ENCODE measurements at places on chromosomes 11 and 22. TPM values are rescaled to one million over a fixed set of nuclear protein-coding genes. Genes with fewer than 3 reads are reported as not detected.

DNA sequence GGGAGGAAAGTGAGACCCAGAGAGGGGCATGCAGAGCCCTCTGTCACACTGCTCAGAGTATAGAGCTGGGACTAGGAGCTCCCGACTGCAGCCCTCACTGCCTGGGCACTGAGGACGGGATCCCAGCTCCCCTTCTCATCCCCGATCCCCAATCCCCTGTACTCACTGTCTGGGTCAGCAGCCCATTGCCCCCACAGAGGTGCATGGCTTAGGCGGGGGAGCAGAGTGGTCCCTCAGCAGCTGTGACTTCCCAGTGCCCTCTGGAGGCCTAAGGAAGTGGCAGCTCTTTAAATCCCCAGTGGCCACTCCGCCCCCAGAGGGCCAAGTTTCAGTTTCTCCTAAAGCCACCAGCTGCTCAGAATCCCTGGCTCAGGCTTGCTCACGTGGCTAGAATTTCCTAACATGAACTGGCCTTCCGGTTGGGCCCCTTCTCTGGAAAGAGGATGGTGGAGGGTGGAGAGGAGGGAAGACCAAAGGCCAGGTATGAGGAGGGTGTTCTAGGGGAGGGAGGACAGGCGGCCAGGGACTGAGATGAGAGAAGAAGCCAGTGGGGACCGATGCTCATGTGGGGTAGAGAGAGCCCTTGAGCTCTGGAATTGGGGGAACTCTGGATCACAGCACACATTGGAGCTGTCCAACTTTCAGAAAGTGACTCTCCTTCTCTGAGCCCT is at the start of gene BATF2:
BATF2 (minus strand) TSS at position 262 of the 671 bp plus-strand sequence; CDS start at position 205, 57 bp downstream.
- H3K4me1 ChIP-seq: peaks cover 28% of the 10 kb centered on the region
- peak within 1 kb of the TSS; percentile 68 for H3K4me3 ChIP-seq
- H3K27ac ChIP-seq: peak within 1 kb of the TSS; percentile 82
- H3K36me3 ChIP-seq: peaks cover 12% of the 10 kb centered on the region
- DNase-seq: peak; percentile 84

GRCh38 chr11:103585911-103586310 is 450.5 kb upstream of the DDI1 start:
- H3K4me1 ChIP-seq: no peaks in the 10 kb centered on the region
- no peaks in the 10 kb centered on the region for H3K27me3 ChIP-seq
- DNase-seq: no peak
- no peak overlapping the region for H3K27ac ChIP-seq

Gene SHISAL1
- not detected for total RNA-seq

Gene GLYATL2
- 0.91 TPM for total RNA-seq

Gene CALCA
- total RNA-seq: not detected

- H3K27ac ChIP-seq: no peak overlapping the region
- no peaks in the 10 kb centered on the region for H3K27me3 ChIP-seq
- no peak for DNase-seq
- no peaks in the 10 kb centered on the region for H3K4me1 ChIP-seq
- no peak overlapping the region for H3K4me3 ChIP-seq
Measured at GRCh38 chr11:133409799-133410198, 122.5 kb downstream of the OPCML start.

DNA sequence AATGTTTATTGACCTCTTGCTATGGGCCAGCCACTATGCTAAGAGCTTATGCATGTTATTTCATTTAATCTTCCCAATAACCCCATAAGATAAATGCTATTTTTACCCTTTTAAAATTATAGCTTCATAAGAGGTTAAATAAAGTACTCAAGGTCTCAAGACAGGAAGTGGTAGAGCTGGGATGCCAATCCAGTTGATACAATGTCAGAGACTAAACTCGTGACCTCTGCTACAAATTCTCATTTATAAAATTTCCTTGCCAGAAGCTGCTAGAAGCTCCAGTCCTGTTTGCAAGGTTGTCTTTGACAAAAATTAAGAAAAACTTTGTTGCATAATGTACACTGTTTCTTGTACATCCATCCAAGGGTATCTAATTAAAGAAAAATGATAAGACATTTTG is 265.9 kb upstream of the MPPED2 start:
- H3K27ac ChIP-seq: no peak overlapping the region
- no peaks in the 10 kb centered on the region for H3K36me3 ChIP-seq
- no peak overlapping the region for H3K4me3 ChIP-seq
- no peak for DNase-seq
- peaks cover 16% of the 10 kb centered on the region for H3K27me3 ChIP-seq
- no peaks in the 10 kb centered on the region for H3K4me1 ChIP-seq

DNA sequence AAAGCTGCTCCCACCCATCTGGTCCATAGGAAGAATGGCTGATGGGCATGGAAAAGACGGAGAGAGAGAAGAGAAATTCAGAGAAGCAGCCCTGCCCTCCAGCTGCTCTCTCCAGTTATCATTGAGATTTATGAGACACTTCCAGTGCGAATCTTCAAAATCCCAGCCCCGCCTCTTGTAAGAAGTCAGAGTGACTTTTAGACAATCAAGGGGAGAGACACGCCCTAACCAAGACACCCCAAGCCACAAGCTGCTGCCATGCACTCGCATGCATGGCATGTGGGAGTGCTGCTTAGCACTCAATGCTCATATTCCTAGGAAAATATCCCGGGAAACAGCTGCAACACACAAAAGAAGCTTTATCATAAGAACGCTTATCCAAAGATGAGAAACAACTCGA is 110.6 kb upstream of the BID start:
- no peak overlapping the region for H3K4me3 ChIP-seq
- H3K27me3 ChIP-seq: no peaks in the 10 kb centered on the region
- H3K36me3 ChIP-seq: no peaks in the 10 kb centered on the region
- H3K4me1 ChIP-seq: no peaks in the 10 kb centered on the region

DNA sequence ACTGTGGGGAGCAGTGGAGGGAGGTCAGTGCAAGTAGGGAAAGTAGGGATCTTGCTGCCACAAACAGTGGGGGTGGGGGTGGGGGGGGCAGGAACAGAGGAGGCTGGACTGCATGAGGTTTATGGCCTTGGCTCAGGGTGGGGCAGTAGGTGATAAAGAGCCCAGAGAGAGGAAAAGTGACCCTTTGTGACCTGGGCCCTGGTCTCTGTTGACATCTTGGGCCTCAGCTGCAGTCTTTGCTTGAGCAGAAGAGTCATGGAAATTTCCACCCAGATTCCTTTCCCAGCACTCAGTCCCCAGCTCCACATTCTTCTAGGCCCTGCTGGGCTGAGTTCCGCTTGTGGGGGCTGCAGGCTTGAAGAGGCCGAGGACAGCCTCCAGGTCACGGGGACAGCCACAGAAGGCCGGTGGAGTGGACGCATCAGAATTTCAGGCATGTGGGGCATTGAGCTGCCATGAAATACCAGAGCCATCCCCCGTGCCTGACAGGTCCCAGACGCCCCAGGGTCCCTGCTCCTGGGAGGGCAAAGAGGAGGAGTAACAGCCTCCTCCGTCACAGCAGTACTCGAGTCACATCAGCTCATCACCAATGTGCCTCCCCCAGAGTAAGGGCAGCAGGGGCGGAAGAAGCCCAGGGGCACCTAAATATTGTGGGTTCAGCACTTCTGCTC is 9.7 kb upstream of the MALAT1 start:
- peaks cover 84% of the 10 kb centered on the region for H3K4me1 ChIP-seq
- no peaks in the 10 kb centered on the region for H3K27me3 ChIP-seq
- peak overlapping the region; percentile 27 for H3K4me3 ChIP-seq
- H3K27ac ChIP-seq: peak overlapping the region; percentile 94
- no peak for DNase-seq

Gene TRIM34
- 13.1 TPM for total RNA-seq

Gene NUDT8
- total RNA-seq: 12.7 TPM

DNA sequence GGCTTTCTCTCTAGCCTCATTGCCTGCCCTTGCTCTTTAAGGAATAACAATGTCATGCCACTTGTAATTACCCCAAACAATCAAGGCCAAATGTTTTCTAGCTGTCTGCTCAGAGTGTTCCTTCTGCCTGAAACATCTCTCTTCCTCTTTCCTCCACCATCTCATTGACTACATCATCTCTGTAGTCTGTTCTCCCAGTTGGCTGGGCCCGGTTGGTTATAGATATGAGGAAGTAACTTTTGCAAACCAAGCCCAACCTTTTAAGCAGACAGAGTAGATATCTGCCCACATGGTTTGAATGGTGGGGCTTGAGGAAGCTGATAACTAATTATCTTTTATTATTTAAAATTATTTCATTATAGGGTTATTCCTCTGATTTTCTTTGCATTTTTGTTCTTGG is 104.5 kb downstream of the NTM start:
- no peak for DNase-seq
- no peak overlapping the region for H3K27ac ChIP-seq
- no peaks in the 10 kb centered on the region for H3K36me3 ChIP-seq
- no peak overlapping the region for H3K4me3 ChIP-seq
- H3K4me1 ChIP-seq: no peaks in the 10 kb centered on the region

- no peaks in the 10 kb centered on the region for H3K36me3 ChIP-seq
- H3K4me3 ChIP-seq: no peak overlapping the region
- H3K27ac ChIP-seq: no peak overlapping the region
- peaks cover 64% of the 10 kb centered on the region for H3K27me3 ChIP-seq
Measured at GRCh38 chr11:119865661-119866156, 136.7 kb upstream of the NECTIN1 start.

- H3K4me1 ChIP-seq: peaks cover 5% of the 10 kb centered on the region
- no peak for DNase-seq
- H3K4me3 ChIP-seq: no peak overlapping the region
- H3K27me3 ChIP-seq: no peaks in the 10 kb centered on the region
Measured at GRCh38 chr22:19912271-19912999, 29.1 kb upstream of the COMT start.

DNA sequence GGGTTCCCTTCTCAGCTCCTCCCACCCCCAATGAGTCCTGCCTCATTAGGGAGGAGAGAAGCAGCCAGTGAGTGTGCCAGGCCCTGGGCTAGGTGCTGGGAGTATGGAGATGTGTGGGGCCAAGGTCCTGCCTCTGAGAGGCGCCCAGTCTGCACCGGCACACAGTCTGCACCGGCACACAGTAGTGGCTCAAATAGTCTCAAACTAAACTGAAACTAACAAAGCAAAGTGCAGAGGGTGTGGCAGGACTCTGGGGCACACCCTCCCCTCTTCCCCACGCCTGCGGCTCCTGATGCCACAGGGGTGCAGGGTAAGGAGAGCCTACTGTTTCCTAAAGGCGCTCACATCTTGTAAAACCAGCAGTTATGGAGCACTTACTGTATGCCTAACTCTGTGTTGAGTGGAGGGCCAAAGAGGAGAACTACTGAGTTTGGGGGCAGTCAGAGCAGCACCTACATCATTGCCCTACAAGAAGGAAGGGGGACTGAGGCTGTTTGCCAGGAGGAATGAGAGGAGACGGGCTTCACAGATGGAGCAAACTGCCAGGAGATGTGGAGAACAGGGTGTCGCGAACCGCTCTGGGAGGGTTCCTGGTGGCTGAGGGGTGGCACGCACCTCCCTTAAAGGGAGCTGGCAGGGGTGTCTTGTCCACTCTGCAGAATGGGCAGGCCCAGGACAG is 939 bp upstream of the SH3BP1 start:
- peaks cover 57% of the 10 kb centered on the region for H3K36me3 ChIP-seq
- no peaks in the 10 kb centered on the region for H3K27me3 ChIP-seq
- peaks cover 9% of the 10 kb centered on the region for H3K4me1 ChIP-seq
- H3K4me3 ChIP-seq: peak overlapping the region; percentile 72
- no peak for DNase-seq

DNA sequence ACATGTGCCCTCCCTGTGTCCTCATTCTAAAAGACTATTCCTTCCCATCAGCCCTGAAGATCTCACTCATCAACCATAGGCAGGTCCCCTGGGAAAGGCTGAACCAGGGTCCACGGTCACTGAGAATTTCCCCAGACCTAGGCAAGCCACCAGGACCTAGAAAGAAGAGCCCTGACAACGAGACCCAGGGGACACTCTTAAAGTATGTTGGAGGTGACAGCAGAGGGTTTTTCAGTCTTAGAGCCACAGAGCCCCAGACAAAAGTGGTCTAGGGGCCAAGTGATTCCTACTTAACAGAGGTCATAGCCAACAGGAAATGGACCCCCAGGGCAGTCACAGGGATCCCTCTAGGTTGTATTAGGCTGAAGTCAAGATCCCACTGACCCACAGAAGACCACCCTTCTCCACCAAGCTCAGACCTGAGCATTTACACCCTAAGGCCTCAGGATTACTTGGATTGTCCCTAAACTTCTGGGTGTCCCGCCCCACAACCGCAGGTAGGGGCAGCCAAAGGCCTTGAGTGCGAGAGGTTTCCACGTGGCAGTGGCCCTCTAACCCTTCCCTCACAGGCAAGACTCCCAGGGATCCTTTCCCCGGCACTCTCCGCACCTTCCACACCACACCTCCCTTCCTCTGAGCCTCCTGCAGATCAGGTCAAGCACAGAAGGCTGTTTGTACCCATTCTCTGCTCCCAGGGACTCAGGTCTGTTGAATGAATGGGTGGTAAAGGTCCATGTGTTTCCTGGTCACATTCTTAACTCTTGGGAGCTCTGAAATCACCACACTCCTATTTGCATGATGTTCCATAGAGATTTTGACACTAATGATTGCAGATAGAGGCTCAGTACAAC is 12.3 kb downstream of the POU2AF1 start:
- peaks cover 7% of the 10 kb centered on the region for H3K36me3 ChIP-seq
- H3K4me3 ChIP-seq: no peak overlapping the region
- no peak for DNase-seq
- peaks cover 10% of the 10 kb centered on the region for H3K4me1 ChIP-seq
- H3K27me3 ChIP-seq: no peaks in the 10 kb centered on the region

DNA sequence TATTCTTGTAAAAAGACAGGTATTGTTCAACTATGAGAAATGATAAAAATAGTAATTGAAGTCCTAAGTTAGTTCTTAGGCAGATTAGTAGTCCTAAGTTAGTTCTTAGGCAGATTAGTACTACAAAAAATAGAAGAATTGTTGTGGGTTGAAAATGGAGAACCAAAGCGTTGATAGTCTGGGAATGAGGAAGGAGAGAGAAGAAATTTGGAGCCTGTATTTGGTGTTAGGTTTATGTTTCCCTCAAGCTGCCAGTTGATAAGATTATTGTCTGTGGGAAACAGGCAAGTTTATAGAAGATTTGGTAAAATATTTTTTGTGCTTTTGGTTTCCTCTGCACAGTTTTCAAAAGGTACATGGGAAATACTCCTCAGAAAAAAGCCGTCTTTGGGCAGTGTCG is 3.6 kb downstream of the BCO2 start:
- H3K36me3 ChIP-seq: peaks cover 8% of the 10 kb centered on the region
- no peaks in the 10 kb centered on the region for H3K27me3 ChIP-seq
- DNase-seq: no peak
- H3K27ac ChIP-seq: peak overlapping the region; percentile 65
- H3K4me1 ChIP-seq: peaks cover 23% of the 10 kb centered on the region

GRCh38 chr11:61945191-61945590 is 5.0 kb upstream of the BEST1 start:
- no peak overlapping the region for H3K27ac ChIP-seq
- no peak overlapping the region for H3K4me3 ChIP-seq
- peaks cover 46% of the 10 kb centered on the region for H3K27me3 ChIP-seq
- H3K4me1 ChIP-seq: peaks cover 27% of the 10 kb centered on the region
- no peak for DNase-seq

- no peaks in the 10 kb centered on the region for H3K27me3 ChIP-seq
- no peaks in the 10 kb centered on the region for H3K36me3 ChIP-seq
- H3K4me1 ChIP-seq: no peaks in the 10 kb centered on the region
- no peak overlapping the region for H3K27ac ChIP-seq
- H3K4me3 ChIP-seq: no peak overlapping the region
Measured at GRCh38 chr11:104191124-104191523, 27.2 kb upstream of the PDGFD start.

GRCh38 chr11:64762674-64763525 is 3.1 kb upstream of the PYGM start:
- DNase-seq: no peak
- H3K27ac ChIP-seq: peak overlapping the region; percentile 19
- H3K36me3 ChIP-seq: peaks cover 75% of the 10 kb centered on the region
- H3K27me3 ChIP-seq: no peaks in the 10 kb centered on the region

Gene PNPLA3
- total RNA-seq: 9.5 TPM
